ENCODE measurements at places on chromosomes 4 and X.

GRCh38 chr4:56626420-56626819 is 54.7 kb downstream of the HOPX start:
- no peak for DNase-seq

GRCh38 chr4:73662709-73663546 is 42.7 kb upstream of the RASSF6 start:
- DNase-seq, result peak; percentile 57

DNA sequence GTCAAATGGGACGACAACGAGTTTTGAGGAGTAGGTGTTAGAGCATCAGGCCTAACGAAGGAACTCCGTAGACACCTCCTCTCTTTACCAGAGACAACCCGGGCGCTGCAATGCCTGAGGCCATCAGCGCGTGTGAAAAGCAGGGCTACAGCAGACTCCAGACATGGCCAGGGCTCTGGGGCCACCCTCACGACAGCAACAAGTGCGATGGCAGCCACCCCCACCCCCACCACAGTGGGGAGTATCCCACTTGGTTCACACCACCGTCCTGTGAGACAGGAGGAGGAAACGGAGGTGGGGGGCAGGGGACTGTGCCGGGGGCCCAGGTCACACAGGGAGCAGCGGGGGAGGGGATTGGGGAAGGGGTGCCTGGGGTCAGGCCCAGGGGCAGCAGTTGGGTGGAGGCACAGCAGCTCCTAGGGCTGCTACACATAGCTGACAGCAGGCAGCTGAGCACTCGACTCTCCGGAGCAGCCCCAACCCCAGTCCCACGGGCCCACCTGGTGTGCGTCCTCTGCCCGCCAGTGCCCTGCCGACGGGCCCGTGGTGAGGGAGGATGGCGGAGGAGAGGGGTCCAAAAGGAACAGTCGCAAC is 8.5 kb downstream of the LRPAP1 start:
- no peak for DNase-seq

GRCh38 chr4:7236847-7237246 is 44.5 kb downstream of the SORCS2 start:
- DNase-seq, result no peak

GRCh38 chr4:107733431-107733925 is 13.4 kb upstream of the PAPSS1 start:
- DNase-seq, result no peak

DNA sequence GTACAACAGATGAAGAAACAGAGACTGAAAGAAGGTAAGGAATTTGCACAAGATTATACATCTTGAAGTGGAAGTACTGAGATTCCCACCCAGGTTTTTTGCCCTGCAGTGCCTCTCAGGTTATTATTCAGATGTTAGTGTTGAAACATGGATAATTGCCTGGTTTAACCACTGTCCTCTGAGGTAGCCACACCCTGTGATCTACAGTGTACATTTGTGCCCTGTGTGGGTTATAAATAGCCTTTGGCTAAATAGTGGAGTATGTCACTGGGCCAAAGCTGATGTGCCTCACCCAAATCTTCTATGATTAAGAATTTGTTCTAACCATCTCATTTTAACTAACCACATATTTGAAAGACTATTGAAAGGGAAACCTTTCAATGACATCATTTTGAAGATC is 5.4 kb upstream of the ASB5 start:
- no peak for DNase-seq

- no peak for DNase-seq
Measured at GRCh38 chr4:186132577-186133242, 28.2 kb downstream of the FAM149A start.

DNA sequence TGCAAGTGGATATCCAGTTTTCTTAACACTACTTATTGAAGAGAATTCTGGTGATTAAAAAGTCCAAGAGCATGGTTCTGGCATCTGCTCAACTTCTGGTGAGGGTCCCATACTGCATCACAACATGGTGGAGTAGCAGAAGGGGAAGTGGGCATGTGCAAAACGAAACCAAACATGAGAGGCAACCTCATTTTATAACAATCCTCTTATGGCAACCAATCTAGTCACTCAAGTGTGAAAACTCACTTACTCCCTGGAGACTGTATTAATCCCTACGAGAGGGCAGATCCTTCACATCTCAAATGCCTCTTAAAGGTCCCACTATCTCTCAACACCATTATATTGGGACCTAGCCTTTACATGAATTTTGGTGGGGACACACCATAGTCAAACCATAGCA is 55.4 kb upstream of the TRO start:
- no peak for DNase-seq

DNA sequence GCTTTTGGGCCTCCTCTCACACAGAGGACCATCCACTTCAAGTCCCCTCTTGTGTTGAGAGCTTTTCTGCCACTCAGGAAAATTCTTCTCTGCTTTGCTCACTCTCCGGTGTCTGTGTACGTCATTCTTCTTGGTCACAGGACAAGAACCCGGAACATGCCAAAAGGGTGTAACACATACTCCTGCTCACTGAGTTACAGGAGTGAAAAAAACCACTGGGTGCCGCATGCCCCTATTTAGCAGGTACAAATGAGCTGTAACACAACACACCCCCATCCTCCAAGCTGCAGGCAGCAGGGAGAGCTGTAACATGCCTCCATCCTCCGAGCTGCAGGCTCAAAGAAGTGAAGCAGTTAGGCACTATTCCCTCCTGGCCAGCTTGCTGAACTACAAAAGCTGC is 13.0 kb upstream of the CXCL2 start:
- no peak for DNase-seq

GRCh38 chr4:38764277-38764676 is 18.5 kb downstream of the TLR10 start:
- no peak for DNase-seq

DNA sequence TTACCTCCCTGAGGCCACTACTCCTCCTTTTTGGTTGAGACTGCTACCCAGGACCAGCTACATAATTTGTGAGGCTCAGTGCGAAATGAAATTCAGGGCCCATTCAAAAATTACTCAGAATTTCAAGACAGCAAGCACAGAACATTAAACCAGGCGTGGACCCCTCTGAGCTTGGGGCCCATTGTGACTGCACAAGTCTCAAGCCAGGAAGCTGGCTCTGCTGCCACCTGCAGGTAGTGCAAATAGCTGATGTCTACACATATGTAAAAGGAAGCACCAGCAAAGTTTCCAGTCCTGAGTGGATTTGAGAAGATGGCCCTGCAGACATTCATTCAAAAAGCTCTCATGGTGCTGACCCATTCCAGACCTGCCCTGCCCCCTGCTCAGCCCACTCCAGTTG is 213.4 kb upstream of the LNX1 start:
- DNase-seq, result no peak

GRCh38 chrX:149003863-149004660 is 501.0 kb downstream of the IDS start:
- DNase-seq, result no peak

- DNase-seq, result no peak
Measured at GRCh38 chr4:172168888-172169287, 355.7 kb downstream of the GALNTL6 start.

DNA sequence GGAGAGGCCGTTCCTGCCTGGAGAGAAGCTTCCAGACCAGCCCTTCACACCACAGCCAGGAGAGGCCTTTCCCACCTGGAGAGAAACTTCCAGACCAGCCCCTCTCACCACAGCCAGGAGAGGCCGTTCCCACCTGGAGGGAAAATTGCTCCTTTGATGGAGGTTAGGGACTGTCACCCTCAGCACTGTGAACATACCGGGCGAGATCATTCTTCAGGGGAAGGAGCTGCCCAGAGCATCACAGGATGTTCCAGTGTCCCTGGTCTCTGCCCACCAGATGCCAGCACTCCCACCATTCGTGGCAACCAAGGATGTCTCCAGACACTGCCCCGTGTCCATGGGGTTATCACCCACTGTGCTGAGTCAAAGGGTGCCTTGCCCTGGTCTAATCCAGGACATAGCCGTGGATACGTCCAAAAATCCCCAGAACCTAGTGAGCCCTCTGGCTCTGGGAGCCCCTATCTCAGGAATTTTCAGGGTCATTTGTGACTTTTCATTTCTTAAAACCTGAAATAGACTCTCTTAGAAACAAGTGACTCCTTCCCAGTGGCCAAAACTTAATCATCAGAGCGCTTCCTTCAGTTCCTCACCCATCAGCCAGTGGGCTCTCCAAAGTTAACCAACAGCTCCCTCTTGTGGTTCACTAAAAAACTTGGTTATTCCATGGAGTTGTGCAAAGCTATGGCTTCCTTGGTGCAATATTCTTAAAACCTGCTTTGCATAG is 80.2 kb downstream of the CRMP1 start:
- peak; percentile 30 for DNase-seq

- no peak for DNase-seq
Measured at GRCh38 chr4:48699475-48699874, 80.6 kb downstream of the FRYL start.

DNA sequence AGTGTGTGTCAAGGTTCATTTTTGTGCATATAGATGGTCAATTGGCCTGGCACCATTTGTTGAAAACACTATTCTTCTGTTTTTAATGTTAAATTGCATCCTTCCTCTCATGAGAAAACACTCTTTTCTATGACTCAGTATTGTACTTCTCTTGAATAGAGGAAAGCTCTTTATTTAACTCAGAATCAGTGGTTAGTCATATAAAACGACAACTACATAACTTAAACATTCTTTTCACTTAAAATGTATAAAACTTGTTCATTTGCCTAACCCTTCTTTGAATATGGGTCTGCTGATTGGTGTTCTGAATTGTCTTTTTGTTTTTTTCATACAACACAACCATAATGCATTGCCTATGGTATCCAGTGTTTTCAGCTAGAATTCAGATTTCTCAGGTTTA is 17.2 kb upstream of the MRPL1 start:
- DNase-seq, result no peak

GRCh38 chrX:120504569-120504968 is 35.5 kb upstream of the LAMP2 start:
- DNase-seq, result no peak
